Effector CD8-positive, alpha-beta T cell (primary cell): ENCODE measurements at places on chromosomes 11 and 22.

GRCh38 chr11:62390237-62390636 lies 28.6 kb upstream of the SCGB1A1 start:
- no peak for DNase-seq

GRCh38 chr22:35085621-35086020 lies 19.7 kb downstream of the ISX start:
- DNase-seq, result no peak

DNA sequence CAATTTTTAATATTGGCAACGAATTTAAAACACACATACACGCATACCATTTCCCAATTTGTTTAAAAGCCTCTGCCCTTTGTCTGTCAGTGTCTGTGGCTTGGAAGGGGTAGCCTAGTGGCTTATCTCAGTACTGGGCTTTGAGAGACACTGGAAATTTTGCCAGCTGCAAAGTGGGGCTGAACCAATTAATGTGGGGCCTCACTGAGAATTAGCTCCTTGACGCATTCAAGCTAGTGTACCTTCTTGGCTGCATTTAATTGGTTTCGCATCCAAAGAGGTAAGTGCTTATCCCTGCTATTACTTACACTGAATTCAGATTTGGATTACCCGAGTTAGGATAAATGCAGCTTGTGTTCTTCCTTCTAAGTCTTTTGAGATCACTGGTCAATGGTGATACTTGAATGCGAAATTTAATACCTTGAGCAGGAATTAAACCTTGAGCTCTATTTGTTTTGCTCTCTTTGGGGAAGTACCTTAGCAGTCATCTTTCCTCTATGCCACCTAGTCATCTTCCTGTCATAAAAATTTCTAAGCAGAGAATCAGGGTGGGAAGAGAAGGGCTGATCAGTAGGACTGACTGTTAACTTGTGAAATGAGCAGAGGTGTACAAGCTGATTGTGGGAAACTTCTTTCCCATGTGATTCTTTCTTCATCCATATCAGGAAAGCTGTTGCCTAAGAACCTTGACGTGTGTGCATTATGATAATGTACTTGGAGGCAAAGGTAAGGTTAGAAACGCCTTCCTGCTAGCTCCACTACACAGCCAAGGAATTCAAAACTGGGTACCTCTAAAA lies 187.7 kb upstream of the E2F8 start:
- DNase-seq, result no peak

DNA sequence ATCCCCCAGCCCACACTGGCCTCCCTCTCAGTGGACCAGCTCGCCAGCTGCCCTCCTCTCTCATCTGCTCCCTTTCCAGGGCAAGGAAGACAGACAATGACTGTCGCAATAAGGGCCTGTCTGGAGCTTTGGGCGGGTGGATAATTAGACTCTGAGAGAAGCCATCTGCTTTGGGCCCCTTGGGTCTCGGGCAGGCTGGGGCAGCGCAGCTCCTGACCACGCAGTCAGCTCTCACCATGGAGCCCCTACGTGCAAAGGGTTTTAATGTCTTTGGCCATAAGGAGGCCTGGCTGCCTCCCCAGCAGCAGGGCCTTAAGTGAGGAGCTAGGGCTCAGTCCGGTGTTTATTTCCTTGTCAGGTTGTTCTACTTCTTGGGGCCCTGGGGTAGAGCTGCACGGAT lies 153.9 kb downstream of the CHST1 start:
- no peak for DNase-seq

DNA sequence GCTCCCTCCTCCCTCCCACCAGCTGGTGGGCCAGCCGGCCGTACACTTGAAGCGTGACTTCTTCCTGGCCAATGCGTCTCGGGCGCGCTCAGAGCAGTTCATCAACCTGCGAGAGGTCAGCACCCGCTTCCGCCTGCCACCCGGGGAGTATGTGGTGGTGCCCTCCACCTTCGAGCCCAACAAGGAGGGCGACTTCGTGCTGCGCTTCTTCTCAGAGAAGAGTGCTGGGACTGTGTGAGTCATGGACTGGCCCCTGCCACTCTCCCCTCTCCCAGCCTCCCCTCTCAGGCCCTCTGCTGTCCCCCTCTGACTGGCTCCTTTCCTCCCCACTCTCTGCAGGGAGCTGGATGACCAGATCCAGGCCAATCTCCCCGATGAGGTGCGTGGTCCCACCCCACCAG lies 24.7 kb downstream of the CAPN1 start:
- DNase-seq, result no peak

- no peak for DNase-seq
Measured at GRCh38 chr11:45599161-45599943, 66.1 kb downstream of the CHST1 start.
